ENCODE measurements at places on chromosomes 5 and 9. TPM values are rescaled to one million over a fixed set of nuclear protein-coding genes. Genes with fewer than 3 reads are reported as not detected.

DNA sequence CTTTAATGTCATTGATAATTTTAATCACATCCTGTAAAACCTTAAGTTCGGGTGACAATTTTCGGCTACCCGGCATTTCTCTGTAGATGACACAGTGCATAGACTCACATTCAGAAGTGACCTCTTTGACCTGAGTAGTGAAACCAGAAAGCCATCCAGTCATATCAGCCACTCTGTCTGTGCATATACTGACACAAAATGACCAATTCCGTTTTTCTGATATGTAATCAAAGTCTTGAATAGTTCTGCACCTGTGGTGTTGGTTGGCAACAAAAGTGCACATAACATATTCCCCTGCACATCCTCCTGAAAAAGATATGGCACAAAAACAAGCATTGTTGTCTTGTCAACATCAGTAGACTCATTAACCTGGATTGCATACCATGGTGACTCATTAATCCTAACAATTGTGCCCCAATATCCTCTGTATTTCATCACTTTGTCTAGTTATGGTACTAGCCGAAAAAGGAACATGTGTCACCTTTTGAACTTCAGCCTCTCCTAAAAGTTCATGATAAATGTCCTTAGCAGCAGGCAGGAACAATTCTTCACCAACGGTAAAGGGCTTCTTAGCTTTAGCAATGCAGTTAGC lies 4.6 kb upstream of the HNRNPA0 start:
- no peak for DNase-seq

DNA sequence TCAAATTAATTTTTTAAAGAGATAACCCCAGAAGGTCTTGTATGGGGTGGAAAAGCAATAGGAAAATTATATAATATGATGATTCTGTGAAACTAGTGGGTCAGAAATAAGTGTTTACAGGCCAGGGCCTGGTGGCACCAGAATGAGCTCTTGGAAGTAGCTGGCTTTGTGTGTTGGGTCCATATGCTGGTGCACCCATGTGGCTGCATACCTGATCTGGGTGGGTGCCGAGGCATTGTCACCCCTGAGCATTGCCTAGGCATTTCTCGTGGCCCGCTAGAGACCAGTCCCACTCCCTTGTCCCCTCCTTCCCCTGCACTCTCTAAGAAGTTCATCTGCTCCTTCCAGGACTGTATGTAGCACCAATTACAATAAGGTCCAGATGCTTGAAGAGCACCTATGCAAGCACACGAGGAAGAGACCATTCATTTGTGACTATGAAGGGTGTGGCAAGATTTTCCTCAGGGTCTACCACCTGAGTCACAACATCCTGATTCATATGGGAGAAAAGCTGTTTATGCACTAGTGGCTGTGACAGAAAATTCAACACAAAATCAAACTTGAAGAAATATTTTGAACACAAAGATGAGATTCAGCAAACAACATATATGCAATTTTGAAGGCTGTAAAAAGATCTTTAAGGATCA lies 19.8 kb upstream of the IL33 start:
- no peak for DNase-seq

Gene CCDC183
- 0.88 TPM for total RNA-seq

Gene SCGB3A2
- total RNA-seq, result not detected

Gene ANKRD31
- total RNA-seq, result 0.38 TPM

Measured in kidney (tissue), 22 donors.